ENCODE measurements at places on chromosomes 7 and 10.

- DNase-seq: no peak
These were observed 390.9 kb upstream of the CELF2 start for GRCh38 chr10:10626734-10627133.

GRCh38 chr10:38038107-38038931 is 27.8 kb downstream of the ZNF33A start:
- peak; percentile 4 for DNase-seq

GRCh38 chr7:133645884-133646391 is 393.1 kb downstream of the EXOC4 start:
- peak; percentile 54 for DNase-seq

- no peak for DNase-seq
These were observed 66.7 kb downstream of the PDGFA start for GRCh38 chr7:452791-453455.

Measured in AML-193 (cell line).